Activated CD4-positive, alpha-beta T cell treated with anti-CD3 and anti-CD28 coated beads for 48 hours (primary cell): ENCODE measurements at places on chromosomes 2 and 18.

DNA sequence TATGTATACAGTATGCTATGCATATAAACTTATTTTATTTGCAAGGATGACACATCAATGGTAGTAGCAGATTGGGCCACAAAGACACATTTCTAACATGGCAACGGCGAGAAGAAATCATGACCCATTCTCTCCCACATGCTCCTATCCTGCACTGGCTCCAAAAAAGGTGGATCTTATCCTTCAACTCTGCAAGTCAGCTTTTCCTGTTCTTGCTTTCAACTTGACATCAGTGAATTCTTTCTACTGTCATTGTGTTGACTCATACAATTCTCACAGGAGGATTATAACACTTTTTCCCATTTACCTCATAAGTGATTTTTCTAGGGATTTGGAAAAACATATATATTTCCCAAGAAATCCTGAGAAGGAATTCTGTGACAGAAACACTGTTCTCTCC, 53.1 kb downstream of the ACVR1 start:
- DNase-seq, result no peak

DNA sequence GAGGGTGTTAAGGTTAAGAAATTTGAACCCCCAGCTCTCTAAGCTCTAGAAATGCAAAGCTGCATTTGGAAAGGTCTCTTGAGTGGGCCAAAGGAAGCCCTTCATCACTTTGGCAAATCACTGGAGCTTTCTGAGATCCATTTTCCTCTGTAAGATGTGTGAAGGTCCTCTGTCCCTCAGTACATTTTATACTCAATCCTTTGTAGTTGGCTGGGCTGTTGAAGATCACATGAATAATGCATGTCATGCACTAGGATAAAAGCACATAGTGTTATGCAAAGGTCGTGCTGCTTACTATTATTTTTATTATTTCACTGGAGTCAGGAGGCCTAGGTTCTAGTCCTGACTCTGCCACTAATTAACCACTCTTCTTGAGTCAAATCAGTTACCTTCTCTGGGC, 124.9 kb downstream of the FSHR start:
- DNase-seq, result no peak

DNA sequence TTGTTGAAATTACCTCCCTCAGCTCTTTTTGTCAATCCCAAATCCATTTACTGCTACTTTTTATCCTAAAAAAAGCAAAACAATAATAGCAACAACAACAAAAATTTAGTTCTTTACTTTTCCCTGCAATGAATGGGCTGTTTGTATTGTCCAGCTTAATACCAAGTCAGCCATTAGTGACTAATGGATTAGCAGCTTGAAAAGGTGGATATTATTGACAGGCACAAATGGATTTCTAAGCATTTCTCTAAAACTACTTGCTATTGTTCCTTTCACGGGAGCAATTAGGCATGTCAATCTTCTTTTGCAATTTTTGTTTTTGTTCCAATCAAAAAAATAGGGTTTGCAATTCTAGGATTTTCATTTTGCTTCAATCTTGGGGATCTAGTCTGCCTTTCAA, 32.1 kb upstream of the SPAG16 start:
- DNase-seq, result no peak

- no peak for DNase-seq
These were observed 155.7 kb upstream of the SH3BP4 start for GRCh38 chr2:234796045-234796591.

- DNase-seq, result no peak
These were observed 62.4 kb downstream of the ANKRD62 start for GRCh38 chr18:12155996-12156395.

DNA sequence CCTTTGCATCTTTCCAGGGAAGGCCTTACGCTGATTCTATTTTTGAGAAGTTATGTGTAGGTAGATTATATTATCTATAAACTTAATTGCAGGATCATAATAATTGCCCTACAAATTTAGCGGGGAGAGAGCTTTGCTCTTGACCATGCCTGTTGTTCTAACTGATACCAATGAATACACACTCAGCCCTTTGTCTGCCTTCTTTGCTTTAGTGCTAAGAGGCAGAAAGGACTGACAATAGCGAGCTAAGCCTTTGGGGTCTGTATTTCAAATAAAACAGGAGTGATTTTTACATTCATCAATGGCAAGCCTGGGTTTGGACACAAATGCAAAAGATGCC, 115.3 kb upstream of the STON1 start:
- DNase-seq, result no peak

DNA sequence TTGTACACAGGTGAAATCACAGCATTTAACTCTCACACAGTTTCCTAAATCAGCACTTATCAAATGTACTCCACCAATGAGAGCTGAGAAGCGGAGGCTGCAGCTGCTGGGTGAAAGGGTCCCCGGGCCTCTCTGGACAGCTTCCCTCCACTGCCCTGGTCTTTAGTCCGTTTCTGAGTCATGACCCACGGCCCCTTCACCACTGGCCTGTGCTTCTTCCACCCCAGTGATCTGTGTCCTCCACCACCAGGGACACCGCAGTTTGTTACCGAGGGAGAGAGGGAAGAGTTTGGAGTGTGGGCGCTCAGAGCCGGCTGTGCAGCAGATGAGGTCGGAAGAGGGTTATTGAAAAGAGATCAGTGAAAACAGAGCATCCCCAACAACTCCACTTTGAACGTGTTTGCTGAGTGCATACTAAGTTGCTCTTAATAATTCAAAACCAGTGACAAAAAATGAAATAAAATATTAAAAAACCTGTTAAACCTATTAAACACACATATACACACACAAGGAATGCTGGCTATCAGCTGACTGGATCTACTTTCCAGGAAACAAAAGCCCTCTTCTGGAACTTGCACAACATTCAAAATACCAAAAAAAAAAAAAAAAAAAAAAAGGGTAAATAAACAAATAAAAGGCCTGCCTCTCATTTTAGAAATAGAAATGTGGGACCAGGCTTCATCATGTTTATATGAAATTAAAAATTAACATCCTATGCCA, 54.1 kb downstream of the PXDN start:
- DNase-seq, result no peak
